Umbilical cord (tissue), 2 donors: ENCODE measurements at places on chromosomes 1 and 21. TPM values are rescaled to one million over a fixed set of nuclear protein-coding genes. Genes with fewer than 3 reads are reported as not detected.

FMO4 gene
- total RNA-seq, result 5.8 TPM

SLC45A1 gene
- total RNA-seq, result 1.2 TPM

ANXA9 gene
- total RNA-seq, result not detected

CAPN8 gene
- total RNA-seq, result 1.7 TPM

KCNE2 gene
- 0.72 TPM for total RNA-seq

TMPRSS3 gene
- total RNA-seq, result 1.7 TPM

FCRL3 gene
- 6.0 TPM for total RNA-seq

SPRR1B gene
- total RNA-seq, result not detected

RAB7B gene
- 5.8 TPM for total RNA-seq

SIM2 gene
- 0.96 TPM for total RNA-seq

FAM43B gene
- 0.48 TPM for total RNA-seq

- no peak for DNase-seq
These were observed 9.0 kb downstream of the TRAPPC10 start for GRCh38 chr21:44021064-44021463.

DNA sequence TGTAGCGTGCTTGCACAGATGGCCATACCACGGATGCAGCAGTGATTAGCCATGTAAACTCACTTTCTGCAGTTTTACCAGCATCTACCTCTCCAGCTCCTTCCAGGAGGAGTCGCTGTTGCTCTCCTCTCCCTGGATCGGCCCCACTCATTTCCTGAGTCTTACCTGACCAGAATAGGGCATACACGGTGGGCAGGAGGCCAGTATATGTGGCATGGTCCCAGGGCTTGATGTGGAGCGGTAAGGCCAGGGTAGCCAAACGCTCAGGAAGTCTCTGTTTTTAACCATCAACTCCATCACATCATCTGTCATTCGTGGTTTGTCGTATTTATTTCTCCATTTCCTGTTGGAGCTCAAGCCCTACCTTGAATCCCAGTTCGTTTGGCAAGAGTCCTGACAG, 163.4 kb upstream of the USP24 start:
- DNase-seq, result no peak

DNA sequence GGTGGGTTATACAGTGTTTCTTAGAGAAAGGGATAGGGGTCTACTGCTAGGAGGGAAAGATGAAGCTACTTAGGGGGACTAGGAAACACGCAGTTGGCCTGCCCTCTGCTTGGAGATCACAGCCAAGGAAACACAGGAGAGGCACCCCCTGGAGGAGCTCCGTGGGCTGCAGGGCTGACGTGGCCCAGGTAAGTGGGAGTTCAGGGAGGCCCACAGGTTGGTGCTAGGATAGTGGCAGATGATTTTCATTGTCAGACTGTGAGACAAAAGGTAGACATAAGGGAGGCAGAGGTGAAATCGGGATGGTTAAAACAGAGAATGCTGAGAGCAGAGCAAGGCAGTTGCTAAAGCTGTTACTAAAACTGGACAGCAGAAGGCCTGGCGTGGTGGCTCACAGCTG, 463.0 kb downstream of the DSCAM start:
- no peak for DNase-seq

GRCh38 chr1:119286587-119287181, 81.9 kb upstream of the HAO2 start:
- DNase-seq, result peak; percentile 63

DNA sequence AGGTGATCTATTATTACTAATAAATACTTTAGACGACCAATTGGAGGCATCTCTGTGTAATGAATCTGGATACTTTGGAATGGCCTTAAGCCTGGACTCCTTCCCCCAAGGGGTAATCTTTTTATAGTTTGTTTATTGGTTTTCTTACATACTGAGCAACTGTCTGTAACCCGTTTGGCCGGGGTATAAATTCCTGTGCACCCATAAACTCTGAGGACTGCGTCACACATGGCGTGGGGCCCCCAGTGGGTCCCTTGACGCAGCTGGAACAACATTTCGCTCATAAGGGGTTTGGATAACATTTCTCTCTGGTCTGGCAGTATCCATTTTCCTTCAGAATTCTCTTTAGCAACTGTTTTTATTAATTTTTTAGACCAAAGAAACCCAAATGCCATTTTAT, 26.5 kb downstream of the SCCPDH start:
- DNase-seq, result no peak

DNA sequence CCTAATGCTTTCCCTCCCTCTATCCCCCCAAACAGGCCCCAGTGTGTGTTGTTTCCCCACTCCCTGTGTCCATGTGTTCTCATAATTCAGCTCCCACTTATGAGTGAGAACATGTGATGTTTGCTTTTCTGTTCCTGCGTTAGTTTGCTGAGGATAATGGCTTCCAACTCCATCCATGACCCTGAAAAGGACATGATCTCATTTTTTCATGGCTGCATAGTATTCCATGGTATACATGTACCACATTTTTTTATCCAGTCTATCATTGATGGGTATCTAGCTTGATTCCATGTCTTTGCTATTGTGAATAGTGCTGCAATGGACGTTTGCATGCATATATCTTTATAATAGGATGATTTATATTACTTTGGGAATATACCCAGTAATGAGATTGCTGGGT, 8.7 kb downstream of the PRSS38 start:
- no peak for DNase-seq

GRCh38 chr1:107950464-107950863, 14.5 kb downstream of the VAV3 start:
- no peak for DNase-seq

DNA sequence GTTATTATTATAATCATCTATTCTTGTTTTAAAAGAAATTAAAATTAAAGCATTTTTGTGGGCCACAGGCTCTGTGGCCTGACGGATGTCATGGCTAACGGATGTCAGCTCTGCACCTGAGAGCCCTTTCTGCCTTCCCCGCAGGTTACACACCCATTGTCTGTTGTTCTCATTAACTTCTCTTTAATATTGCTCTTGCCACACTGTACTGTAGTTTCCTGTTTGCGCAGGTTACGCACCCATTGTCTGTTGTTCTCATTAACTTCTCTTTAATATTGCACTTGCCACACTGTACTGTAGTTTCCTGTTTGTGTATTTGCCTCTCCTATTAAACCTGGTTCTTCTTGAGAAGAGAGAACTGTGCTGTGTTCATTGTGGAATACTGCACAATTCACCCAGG, 294.4 kb upstream of the PLXNA2 start:
- DNase-seq, result no peak

DNA sequence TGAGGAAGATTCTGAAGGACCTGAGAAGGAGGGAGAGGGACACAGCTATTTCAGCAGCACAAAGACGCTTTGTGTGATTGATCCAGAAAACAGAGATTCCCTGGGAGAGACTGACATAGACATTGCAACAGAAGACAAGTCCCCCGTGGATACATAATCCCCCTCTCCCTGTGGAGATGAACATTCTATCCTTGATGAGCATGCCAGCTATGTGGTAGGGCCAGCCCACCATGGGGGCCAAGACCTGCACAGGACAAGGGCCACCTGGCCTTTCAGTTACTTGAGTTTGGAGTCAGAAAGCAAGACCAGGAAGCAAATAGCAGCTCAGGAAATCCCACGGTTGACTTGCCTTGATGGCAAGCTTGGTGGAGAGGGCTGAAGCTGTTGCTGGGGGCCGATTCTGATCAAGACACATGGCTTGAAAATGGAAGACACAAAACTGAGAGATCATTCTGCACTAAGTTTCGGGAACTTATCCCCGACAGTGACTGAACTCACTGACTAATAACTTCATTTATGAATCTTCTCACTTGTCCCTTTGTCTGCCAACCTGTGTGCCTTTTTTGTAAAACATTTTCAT, 161.3 kb upstream of the SGIP1 start:
- no peak for DNase-seq

DNA sequence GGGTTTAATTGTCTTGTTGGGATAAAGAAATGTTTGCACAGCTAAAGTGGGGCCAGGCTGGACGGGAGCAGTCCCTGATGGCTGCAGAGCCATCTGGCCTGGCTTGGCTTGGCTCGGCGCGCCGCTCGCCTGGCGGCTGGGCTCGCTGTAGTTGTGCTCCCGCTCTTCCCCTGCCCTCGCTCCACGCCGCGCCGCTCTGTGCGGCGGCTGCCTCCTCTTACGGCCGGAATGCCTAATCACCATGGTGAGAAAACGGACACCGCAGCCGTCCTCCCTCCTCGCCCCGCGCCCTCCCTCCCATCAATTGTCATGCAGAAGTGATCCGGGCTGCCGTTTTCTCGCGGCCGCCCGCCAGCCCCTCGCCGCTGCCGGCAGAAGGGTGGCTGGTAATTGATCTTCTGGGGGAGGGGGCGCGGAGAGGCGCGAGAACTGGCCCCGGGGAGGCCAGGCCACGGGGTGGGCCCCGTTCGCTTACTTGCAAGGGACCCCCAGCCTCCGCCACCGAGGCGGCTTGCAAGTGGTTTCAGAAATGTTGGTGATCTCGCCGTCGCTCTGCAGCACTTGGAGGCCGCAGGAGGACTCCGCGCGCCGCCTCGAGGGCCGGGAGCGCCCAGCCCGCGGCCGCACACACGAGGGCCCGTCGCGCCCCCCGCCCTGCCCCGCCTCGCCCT, 12.4 kb downstream of the RNF220 start:
- peak; percentile 23 for DNase-seq

GRCh38 chr1:166822385-166822784, 16.9 kb upstream of the POGK start:
- no peak for DNase-seq

GRCh38 chr1:66996018-66996682, 57.8 kb downstream of the SLC35D1 start:
- DNase-seq, result peak; percentile 77

DNA sequence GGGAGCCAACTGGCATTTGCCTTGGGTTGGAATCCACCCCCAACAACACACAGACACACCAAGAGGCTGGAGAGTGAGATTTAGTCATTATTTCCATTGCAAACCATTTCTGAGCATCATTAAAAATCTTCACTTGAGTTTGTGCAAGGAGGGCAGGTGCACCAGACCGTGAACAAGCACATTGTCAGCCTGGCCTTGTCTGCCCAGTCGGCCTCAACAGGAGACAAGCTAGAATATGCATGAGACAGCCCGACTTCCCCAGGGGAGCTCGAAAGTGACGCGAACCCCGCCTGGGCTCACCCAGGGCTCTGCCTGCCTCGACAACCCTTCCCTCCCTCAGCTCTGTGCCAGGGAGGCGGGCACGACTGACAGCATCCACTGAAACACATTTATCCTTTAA, 15.4 kb upstream of the GUCA2B start:
- no peak for DNase-seq

DNA sequence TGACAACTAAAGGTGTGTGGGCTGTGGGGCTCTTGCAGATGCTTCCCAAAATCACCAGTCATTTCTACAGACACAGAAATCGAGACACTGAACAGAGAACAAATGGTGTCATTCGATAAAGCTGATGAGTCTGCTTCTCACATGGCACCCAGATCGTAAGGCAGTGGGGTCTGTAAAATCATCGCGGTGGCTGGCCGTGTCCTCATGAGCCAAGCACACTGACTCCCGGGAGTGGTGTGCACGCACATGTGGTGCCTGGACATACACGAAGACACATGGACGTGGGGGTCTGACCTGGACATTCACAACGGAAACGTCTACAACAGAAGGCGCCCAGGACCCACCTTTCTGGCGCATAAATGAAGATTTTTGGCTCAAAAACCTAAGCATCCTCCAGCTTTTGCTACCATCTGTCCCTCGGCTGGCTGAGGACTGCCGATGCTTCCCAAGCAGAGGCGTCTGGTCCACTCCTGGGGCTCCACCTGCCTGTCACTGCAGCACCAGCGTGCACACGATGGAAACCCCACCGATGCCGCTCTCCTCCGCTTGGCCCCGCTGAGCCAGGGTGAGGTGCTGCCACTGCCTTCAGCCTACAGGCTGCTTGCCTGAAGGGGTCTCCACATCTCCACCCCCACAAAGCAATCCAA, 6.8 kb downstream of the SMIM1 start:
- DNase-seq, result no peak

DNA sequence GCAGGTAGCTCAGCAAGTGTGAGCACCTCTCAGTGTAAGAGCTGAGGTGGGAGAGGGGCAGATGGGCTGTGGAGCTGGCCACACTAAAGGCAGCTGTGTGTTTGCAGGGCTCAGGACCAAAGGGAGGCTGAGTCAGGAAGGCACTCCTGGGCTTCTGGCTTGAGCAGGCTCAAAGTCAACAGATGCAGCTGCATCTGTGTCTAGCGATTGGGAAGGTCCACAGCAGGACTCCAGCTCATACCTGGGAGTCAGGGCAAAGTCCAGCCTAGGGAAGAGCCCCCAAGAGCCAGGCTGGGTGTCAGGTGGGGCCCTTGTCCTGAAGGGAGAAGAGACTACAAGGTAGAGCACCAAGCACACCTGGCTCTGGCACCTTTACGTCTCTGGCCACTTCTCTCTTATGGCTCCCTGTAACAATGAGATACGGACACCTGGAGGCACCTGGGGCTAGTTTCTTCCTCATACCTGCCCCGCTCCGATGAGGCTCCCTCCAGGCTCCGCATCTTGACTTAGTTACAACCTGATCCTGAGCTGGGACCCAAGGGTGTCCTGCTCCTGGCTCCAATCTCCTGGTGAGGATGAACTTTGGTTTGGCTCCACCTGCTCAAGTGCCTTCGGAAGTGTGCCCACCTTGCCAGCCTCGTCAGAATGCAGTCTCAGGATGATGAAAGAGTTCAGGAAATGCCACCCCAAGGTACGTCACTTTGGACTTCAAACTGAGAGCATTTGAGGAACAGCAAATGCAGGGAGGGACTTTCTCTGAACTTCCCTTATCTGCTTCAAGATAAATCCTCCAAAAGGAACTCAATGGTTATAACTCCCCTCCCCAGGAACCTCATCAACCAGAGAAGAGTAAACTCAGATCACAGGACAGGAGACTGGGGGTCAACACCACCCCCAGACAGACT, 21.5 kb upstream of the SLC2A1 start:
- no peak for DNase-seq

DNA sequence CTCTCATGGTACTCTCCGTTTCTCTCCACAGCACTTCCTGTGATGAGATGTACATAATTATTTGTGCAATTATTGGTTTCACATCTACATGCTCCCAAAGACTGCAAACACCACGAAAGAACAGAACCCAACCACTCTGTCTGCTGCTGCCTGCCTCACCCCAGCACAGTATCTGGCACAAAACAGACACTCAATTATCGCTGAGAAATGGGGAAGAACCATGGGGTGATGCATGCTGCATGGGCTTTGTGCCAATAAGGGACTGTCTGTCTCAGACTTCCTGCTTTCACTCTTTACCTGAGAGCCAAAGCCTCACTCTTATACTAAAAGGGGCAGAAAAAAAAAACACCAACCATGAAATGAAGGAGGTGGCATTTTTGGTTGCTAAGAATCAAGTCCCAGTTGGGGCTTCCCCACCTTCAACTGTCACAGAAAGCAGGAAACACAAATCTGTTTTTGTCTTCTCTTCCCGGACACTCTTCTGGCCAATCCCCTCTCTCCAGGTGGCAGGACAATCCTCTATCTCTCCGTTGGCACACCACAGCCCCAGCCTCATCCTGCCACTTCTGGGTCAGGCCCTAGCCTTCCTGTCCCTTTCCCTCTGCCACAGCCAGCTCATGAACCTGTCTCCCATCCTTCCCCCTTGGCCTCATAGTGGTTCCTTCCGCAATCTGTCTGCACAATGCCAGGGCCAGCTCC, 82.0 kb downstream of the TGFBR3 start:
- no peak for DNase-seq

- peak; percentile 77 for DNase-seq
These were observed at the start of gene ADORA1 for GRCh38 chr1:203127666-203128430. Gene ADORA1 (plus strand): TSS chr1:203127726. CDS start chr1:203128842, 1,116 bp downstream.
